ENCODE measurements at places on chromosomes 11 and 22.

DNA sequence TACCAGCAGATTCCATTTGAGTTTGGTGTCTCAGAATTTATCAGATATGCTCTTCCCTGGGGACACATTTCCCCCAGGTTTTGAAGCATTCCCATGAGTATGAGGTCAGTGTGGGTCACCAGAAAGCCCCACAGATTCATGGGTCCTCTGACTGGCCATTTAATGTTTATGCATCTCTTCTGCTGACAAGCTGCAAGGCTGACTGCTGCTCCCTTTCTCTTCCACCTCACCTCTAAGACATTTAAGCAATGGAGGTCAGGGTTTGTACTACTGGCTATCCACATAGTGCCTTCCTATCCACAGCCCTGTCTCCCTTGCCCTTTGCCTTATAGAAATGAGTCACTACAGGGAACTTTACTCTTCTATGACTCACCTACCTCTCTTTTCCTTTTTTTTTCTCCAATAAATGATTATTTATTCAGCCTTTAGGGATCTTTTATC is 106.0 kb upstream of the TIMP3 start:
- no peak for DNase-seq

GRCh38 chr11:12110714-12111548 is 541 bp downstream of the MICAL2 start:
- DNase-seq, result peak; percentile 21

DNA sequence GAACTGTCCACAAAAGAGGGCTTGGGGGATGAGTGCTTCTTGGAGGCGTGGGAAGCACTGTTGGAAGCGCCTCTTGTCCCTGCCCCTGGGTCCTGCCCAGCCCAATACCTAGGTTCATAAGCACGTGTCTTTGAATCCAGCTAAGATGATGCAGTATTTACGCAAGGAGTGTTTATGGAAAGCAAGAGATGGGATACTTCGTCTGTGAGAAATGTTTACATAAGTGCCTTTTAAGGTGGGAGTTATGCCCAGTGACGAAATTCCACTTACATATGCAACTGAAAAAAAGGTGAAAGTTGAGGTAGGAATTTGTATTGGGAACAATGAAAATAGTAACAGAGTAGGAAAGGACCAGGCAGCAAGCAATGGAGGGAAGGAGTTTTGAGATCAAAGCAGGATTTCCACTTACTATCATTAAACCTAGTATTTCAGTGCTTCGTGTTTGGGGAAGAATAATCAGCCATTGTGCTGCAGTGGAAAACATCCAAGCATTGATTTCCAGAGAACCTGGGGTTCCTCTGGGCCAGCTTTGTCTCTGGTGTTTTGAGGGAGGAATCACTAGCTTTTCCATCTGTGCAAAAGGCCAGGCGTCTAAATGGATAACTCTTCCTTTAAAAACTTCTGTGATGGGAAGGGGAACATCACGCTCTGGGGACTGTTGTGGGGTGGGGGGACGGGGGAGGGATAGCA is 115.3 kb upstream of the TTC12 start:
- no peak for DNase-seq

DNA sequence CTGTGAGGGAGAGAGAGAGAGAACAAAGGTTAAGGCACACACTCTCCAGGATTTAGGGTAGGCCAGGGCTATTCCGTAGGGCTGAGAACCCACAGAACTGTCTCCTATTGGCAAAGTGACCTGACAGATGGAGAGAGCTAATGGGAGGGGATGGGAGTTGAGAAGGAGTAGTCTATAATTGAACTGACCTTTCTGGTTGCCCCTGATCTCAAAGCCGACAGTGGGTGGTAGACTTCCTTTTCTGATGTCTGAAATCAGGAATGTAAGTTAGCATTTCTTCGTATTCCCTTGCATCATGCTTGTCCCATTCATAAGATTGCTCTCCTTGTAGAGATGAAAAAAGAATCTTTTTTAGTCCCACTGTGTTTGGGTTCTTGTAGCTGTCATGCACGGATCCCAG is 210.1 kb downstream of the NTM start:
- no peak for DNase-seq

- DNase-seq, result no peak
Observed at GRCh38 chr11:117273550-117274289, 17.4 kb upstream of the BACE1-AS start.

Data from stimulated activated CD4-positive, alpha-beta T cell treated with anti-CD3 and anti-CD28 coated beads, TNF-alpha, amount 100 ng/mL, for 48 hours (primary cell).